NCI-H1092 treated with DMSO at 0.1 percent for 48 hours (cell line): ENCODE measurements at places on chromosomes 5 and 9.
A peak's percentile ranks its signal among the peaks of the same experiment; 100 is the strongest.

- no peak for DNase-seq
Observed at GRCh38 chr5:84381502-84382362, 2.9 kb downstream of the EDIL3 start.

DNA sequence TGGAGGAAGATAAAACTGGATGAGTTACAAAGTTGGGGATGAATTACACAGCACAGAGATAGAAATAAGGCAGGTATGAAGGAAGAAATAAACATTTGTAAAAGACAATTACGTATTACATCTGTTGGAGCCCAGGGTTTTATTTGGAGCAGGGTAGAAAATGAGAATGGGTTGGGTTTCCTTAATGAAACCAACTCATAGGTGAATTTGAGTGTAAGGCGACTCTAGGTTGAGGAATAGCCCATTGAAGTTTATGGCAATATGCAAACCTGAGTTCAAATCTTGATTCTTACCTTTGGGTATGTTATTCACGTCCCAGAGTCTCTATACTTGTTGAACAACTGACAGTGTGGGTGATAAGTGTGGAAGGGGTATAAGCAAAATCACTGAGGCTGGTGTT, 422.3 kb upstream of the WWC1 start:
- no peak for DNase-seq

GRCh38 chr5:156815988-156816599, 34.0 kb upstream of the PPP1R2B start:
- DNase-seq: peak; percentile 14

GRCh38 chr9:79572608-79573411, 1.0 kb downstream of the TLE4 start:
- DNase-seq: peak; percentile 22

GRCh38 chr5:17241635-17242034, 24.2 kb downstream of the BASP1 start:
- no peak for DNase-seq

DNA sequence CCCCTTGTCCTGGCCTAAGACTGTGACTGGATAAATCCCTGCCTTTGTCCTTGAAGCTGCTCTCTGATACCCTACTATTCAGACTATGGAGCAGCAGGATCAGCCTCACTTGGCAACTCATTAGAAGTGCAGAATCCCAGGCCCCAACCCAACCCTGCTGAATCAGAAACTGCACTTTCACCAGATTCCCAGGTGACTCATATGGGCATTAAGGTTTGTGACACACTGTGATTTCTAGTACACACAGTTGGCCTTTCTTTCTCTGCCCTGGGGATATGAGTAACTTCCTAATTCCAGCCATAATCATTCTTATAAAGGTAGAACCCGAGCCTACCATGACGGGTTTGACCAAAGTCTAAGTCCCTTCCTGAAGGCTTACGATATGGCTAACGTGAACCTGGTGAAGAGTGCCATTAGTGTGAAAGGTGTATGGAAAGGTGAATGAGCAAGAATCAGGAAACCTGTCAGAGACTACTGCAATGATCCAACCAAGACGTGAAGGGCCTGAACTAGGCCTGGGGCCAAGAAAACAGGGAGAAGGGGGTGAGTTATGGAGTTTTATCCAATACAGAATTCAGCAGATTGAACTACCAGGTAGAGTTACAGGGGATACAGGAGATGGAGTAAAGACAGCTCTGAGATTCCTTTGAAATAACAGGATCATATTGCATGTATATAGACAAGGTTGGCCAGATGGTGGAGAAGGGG, 533.0 kb downstream of the BNC2 start:
- DNase-seq: no peak

DNA sequence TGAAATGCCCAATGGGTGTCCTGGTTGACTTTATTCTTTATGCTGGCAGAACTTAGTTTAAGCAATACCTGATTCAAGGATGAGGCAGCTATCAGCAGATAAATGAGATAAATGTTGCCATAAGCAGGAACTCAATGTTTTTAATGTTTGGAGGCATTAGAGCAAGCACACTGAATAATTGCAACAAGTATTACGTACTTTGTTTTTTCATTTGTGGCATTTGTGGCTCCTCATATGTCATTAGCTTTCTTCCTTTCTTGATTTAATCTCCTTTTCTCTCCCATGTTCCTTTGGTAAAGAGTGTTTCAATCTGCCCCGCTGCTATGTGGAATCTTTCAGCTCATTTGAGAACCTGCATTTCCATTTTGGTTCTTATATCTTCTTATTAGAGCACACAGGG, 6.4 kb upstream of the NR3C1 start:
- DNase-seq: no peak
